ENCODE measurements at places on chromosomes 7 and 10.

GRCh38 chr7:57819491-57819981, 369.6 kb downstream of the ZNF716 start:
- no peak for DNase-seq

DNA sequence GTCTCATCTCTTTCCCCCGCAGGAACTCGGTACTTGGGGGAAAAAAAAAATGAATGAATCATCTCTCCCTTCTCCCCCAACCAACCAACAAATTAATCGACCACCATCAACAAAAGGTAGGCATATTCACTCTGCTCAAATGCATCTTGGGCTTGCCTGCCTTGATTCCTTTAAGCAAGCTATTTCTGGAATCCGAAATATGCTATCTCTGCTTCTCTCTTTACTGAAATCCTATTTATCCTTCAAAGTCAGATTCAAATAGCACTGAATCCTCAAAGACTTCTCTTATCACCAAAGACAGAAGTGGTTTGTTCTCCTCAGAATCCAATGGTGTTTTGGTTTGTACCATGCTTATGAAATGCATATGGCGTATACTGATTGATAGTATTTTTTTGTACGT, 49.6 kb upstream of the TPK1 start:
- DNase-seq, result no peak

GRCh38 chr7:154423231-154423630, 371.0 kb downstream of the DPP6 start:
- DNase-seq, result no peak

- DNase-seq, result no peak
Measured at GRCh38 chr10:630581-631073, 58.8 kb downstream of the DIP2C start.

DNA sequence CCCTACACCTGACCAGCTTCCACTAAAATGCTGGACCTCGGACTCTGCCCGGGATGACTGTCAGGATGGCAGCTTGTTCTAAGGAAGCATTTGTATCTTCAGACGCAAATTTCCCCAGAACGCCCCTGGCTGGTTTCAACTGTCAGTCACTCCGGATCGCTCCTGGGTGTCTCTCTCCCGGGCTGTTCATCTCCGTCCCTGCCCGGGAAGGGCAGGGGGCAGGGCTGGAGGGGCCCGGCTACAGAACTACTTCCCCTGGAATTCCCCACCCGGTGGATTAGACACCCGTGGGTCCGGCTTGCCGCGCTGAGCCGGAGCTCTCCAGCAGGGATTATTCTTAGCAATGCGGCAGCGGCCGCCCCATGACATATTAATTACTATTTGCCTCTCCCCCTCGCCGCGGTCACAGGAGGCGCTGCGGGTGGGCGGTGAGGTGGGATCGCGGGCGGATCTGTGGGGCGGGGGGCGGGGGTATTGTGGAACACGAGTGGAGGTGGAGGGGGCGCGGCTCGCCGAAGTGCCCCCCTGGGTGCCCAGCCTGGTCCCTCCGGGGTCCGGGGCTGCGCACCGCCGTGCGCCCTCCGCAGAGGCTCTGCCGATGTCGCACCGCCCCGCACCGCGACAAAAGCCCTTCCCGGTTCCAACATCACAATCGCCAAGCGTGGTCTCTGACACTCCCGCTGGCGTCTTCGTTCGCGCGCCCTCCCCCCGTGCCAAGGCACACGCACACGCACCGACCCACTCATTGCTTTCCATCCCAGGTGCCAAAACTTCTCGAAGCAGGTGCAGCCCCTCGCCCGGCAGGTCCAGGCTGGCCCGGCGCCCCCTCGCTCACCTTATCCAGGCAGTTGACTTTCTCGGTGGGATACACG, 276.1 kb upstream of the NEBL start:
- DNase-seq, result no peak

DNA sequence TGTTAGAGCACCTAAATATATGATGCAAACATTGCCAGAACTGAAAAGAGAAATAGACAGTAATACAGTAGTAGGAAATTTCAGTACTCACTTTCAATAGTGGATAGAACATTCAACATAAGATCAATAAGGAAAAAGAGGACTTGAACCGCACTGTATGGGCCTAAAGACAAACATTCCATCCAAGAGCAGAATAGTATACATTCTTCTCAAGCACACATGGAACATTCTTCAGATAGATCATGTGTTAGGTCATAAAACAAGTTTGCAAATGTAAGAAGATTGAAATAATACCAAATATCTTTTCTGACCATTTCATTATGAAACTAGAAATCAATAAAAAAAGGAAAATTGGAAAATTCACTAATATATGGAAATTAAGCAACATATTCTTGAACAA, 185.4 kb upstream of the FOXP2 start:
- DNase-seq, result peak; percentile 74

DNA sequence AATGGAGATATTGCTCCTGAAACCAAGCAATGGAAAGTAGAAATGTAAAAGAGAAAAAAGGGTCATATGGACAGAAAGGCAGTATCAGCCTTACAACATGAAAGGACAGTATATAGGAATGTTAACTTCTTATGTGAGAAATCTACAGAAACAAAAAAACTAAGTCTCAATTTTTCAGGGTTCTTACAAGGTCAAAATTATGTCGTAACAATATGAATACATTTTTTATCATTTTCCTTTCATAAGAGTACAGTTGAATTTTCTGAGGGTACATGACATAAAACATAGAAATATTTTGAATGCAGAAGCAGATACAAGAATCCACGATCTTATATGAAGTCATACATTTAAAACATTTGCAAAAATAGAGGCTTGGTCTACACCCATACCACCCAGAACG, 10.7 kb downstream of the DNA2 start:
- no peak for DNase-seq

GRCh38 chr10:8225187-8225586, 170.7 kb downstream of the GATA3 start:
- DNase-seq, result no peak

GRCh38 chr7:108724251-108725100, 154.8 kb downstream of the DNAJB9 start:
- DNase-seq, result peak; percentile 37

- DNase-seq, result no peak
Measured at GRCh38 chr10:88980247-88980646, 10.4 kb upstream of the FAS start.

DNA sequence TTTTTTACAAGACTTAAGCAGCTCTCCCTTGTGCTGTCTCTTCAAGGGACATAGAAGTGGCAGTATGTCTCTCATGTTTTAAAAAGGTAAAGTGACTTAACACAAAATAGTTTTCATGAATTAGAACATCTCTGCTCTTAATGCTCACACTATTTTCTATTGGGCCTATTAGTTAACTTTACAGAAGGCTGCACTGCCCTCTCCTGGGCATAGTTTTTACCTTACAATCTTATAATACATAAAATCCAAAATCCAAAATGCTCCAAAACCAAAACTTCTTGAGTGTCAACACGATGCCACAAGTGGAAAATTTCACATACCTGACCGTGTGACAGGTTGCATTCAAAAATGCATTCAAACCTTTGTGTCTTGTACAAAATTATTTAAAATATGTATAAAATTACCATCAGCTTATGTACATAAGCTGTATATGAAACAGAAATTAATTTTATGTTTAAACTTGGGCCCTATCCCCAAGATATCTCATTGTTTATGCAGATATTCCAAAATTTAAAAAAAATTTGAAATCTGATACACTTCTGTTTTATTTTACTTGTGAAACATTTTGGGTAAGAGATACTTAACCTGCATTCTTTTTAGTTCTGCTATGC, 25.8 kb downstream of the TES start:
- peak; percentile 60 for DNase-seq

GRCh38 chr10:101146392-101147251, 15.5 kb downstream of the TLX1 start:
- DNase-seq, result no peak

DNA sequence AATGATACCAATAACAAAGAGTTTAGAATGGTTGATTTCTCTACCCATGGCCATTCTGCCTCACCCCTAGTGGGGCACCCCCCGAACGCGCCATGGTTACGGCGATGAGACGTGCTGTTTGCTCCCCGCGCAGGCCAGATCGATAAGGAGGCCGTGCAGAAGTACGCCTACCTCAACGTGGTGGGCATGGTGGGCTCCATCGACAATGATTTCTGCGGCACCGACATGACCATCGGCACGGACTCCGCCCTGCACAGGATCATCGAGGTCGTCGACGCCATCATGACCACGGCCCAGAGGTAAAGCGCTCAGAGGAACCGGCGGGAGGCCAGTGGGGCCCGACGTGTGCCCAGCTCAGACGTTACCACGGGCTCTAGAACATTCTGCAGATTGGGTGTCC, 36.3 kb downstream of the PFKP start:
- no peak for DNase-seq

GRCh38 chr7:158274404-158274811, 313.2 kb downstream of the PTPRN2 start:
- DNase-seq, result no peak

DNA sequence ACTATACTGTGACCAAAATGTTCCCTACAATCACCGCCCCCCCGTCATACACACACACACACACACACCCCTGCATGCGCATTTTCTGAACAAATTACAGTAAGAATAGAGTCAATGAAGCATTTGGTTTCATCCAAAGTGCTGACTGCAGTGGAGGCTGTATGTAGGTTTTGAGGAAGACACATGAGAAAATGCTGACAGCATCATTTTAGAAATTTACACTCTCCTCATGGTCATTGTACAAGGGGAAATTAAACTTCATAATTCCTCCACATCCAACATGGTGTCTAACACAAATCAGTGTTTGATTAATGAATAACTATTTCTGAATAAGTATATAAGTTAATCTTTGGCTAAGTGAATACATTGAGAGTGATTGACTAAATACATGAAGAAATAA, 1126.8 kb upstream of the PHF14 start:
- no peak for DNase-seq

DNA sequence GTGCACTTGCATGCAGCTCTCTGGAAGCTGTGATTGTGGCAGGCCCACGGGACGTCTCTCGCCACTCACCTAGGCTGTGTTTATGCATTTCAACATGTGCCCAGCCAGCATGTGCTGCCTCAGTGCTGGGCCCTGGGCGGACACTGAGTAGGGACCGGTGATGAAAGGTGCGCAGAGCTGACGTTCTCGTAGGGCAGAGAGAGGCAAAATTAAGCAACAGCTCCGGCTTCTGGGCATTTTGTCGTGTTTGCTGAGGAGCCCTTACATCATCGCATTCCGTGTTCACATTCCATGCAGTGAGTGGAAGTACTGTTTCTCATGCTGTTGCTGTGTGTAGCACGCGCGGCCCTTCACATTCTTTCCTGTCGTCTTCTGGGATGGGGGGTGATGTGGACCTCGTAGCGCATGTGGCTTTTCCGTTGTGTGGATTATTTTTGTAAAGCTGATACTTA, 50.5 kb downstream of the PRF1 start:
- DNase-seq, result peak; percentile 98

GRCh38 chr10:114233482-114233881, 5.6 kb upstream of the VWA2 start:
- DNase-seq, result no peak

DNA sequence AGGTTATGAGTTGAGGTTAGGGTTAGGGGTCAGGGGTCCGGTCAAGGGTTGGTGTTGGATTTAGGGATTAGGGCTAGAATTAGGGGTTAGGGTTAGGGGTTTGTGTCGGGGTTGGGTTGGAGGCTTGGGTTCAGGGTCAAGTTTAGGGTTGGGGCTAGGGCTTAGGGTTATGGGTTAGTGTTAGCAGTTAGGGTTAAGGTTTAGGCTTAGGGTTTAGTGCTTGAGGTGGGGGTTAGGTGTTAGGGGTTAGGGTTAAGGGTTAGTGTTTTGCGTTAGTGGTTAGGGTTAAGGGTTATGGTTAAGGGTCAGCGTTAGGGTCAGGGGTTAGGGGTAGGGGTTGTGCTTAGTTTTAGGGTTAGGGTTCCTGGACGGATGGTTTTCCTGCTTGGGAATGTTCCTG, 1.7 kb upstream of the SYCE1 start:
- DNase-seq, result no peak
